ENCODE measurements at places on chromosomes 3 and 15.

GRCh38 chr3:119829420-119829819 lies 47.5 kb downstream of the NR1I2 start:
- DNase-seq = no peak
- no peak overlapping the region for H3K4me3 ChIP-seq
- no peak overlapping the region for H3K27ac ChIP-seq
- H3K27me3 ChIP-seq = no peaks in the 10 kb centered on the region

DNA sequence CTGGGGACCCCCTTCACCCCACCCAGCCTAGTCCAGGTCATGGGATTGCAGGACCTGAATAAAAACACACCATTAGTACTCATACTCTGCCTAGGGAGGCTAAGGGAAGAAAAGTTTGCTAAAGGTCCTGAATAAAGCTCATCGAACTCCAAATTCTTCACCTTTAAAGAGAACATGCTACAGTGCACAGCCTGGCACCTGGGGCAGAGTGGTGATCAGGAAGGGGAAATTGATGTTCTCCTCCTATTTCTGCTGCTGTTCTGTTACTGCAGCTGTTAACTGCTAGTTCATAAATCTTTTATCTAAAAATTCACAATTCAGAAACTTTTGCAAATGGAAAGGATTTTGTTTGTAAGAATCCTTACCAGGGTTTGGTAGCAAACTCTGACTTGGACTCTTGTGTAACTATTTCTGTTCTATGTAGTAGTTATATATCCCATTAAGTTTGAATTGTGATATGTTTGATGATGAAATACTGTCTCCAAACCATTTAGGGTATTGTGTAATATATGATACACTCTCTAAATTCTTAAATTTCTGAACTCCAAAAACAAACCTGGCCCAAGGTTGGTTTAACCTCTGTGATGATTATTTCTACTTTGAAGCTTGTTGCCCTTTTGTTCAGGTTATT lies 27.9 kb downstream of the MCTP2 start:
- no peaks in the 10 kb centered on the region for H3K36me3 ChIP-seq
- no peaks in the 10 kb centered on the region for H3K4me1 ChIP-seq
- no peak overlapping the region for H3K27ac ChIP-seq
- no peaks in the 10 kb centered on the region for H3K27me3 ChIP-seq

DNA sequence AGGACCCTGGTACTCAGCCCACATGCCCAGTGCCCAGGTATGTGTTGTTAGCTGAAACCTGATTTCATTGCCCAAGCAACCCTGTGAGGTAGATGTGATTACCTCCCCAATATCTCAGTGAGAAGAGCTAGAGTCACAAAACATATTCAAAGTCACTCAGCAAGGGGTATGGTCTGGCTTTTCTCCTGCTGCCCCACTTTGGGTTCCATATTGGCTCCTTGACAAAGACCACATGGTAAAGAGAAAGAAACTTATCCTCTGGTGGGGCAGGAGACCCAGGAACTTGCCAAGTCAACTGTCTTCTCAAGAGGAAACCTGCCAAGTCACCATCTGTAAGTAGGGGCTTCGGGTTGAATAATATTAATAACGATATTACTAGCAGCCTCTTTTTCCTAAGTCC lies 148.3 kb upstream of the LMCD1 start:
- no peak for DNase-seq
- no peaks in the 10 kb centered on the region for H3K36me3 ChIP-seq
- no peak overlapping the region for H3K27ac ChIP-seq
- H3K27me3 ChIP-seq = no peaks in the 10 kb centered on the region
- no peak overlapping the region for H3K4me3 ChIP-seq
- H3K4me1 ChIP-seq = peaks cover 16% of the 10 kb centered on the region

DNA sequence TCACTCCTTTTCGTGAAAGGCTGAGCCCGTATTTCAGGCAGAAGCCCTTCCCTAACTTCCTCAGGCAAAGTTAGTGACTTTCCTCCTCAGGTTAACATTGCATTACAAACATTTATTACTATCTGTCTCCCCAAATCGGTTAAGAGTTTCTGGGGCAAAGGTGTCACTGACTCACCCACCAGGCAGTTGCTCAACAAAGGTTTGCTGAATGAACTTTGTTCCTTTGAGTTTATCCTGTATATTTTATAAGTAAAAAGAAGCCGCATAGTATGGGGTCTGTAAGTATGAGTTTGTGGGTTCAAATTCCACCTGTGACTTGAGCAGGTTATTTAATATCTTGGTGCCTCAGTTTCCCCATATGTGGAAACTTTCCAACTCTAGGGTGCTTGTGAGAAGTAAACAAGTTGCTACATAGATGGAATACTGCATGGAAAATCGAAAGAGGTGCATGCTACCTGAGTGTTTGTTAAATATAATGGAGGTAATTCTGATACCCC lies 177.7 kb downstream of the THRB start:
- no peaks in the 10 kb centered on the region for H3K36me3 ChIP-seq
- no peaks in the 10 kb centered on the region for H3K27me3 ChIP-seq
- no peaks in the 10 kb centered on the region for H3K4me1 ChIP-seq
- H3K4me3 ChIP-seq = no peak overlapping the region
- no peak overlapping the region for H3K27ac ChIP-seq

DNA sequence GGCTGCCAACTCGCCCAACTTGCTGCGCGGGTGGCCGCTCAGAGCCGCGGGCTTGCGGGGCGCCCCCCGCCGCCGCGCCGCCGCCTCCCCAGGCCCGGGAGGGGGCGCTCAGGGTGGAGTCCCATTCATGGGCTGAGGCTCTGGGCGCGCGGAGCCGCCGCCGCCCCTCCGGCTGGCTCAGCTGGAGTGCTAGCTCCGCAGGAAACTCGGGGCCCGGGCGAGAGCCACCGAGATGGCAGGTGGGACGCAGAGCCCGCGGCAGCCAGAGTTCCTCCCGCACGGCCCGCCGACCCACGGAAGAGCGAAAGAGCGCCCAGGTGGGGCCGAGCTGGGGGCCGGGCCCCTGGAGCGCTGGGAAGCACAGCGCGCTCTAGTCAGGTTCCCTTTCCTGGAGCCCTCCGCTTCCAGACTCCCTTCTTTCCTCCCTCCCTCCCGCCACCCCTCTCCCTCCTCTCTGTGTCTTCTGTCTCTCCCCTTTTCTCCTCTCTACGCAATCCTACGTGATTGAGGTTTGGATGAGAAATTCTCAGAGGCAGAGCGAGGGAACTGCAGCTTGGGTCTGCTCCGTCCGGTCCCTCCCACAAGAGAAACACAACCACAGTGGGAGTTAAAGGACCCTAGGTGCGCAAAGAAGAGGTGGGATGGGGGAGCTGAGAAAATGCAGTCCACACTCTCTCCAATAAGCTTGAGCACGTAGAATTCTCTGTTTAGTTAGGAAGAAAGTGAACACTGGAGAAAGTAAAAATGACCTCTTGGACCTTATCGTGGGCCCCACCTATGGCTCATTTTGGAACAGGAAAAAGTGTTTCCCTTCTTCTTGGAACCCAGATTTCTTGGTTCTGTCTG lies 317.3 kb downstream of the FGF12 start:
- H3K4me3 ChIP-seq = no peak overlapping the region
- no peak for DNase-seq
- peaks cover 27% of the 10 kb centered on the region for H3K27me3 ChIP-seq
- no peaks in the 10 kb centered on the region for H3K36me3 ChIP-seq
- no peaks in the 10 kb centered on the region for H3K4me1 ChIP-seq
- no peak overlapping the region for H3K27ac ChIP-seq

- H3K36me3 ChIP-seq = no peaks in the 10 kb centered on the region
- no peaks in the 10 kb centered on the region for H3K27me3 ChIP-seq
- no peak overlapping the region for H3K4me3 ChIP-seq
- no peak overlapping the region for H3K27ac ChIP-seq
Measured at GRCh38 chr15:83322061-83322460, 37.6 kb upstream of the BNC1 start.

DNA sequence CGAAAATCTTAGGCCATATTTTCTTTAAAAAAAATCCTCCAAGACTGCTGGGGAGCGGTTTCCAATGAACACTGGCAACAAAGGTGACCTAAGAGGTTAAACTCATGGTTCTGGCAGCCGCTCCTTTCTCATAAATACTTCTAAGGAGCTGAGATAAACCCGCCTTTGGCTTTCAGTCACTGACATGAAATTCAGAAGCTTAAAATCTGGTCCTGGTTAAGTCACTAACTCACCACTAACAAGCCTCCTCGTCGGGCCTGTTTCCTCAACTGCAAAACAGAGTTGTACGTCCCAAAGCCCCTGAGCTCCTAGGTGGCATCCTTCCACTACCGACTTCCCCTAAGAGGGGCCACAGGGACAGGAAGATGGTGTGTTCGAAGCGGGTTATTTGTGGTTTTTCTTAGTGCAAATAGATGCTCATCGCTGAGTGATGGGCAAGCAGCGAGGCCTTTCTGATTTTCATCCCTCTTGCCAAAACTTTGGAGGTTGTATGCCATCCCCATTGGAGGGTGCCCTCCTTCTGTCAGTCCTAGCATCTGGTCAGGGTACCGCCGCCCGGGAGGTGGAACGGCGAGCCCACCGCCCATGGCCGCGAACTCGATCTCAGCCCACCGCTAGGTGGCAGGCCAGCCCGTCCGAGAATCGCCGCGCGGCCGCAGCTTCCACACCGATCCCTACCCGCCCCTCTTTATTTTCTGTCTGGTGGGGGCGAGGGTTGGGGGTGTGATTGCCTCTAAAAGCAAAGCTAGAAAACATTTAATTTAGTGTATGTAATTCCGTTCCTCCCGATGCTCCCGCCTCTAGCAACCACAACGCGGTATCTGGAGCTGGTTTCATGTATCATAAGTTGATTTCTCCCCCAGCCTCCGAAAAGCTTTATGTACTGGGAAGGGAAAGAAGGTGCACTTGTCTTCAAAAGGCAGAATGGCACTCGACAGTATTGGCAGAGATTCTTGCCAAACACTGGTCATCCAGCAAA lies 4.6 kb downstream of the BCL6 start:
- peaks cover 17% of the 10 kb centered on the region for H3K4me1 ChIP-seq
- H3K27me3 ChIP-seq = no peaks in the 10 kb centered on the region
- peak overlapping the region; percentile 98 for H3K27ac ChIP-seq

DNA sequence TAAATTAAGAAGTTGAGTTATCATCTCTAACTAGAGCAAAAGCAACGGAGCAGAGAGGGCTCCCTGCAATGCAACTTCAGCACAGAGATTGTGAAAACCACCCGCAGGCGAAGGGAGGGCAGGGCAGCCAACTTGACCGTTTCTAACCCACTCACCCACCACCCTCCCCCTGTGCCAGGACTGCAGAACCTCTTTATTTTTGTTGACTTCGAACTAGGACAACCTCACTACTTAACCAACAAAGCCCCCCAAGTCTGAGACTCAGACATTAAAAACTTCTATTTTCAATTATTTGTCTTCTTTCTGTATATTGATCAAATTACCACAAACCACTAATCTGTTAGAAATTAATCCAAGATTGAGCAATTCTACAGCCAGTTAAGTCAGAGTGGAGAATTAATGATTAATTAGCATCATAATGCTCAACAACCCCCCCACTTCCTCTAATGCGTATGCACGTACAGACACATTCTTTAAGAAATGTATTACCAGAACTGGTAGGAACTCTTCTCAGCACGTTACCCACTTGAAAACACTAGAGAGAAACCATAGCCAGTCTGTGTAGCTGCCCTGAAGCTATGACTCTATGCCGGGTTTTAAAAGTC lies 2.0 kb downstream of the MGLL start:
- H3K36me3 ChIP-seq = no peaks in the 10 kb centered on the region
- peaks cover 9% of the 10 kb centered on the region for H3K4me1 ChIP-seq
- H3K27me3 ChIP-seq = no peaks in the 10 kb centered on the region
- no peak for DNase-seq
- H3K27ac ChIP-seq = no peak overlapping the region

DNA sequence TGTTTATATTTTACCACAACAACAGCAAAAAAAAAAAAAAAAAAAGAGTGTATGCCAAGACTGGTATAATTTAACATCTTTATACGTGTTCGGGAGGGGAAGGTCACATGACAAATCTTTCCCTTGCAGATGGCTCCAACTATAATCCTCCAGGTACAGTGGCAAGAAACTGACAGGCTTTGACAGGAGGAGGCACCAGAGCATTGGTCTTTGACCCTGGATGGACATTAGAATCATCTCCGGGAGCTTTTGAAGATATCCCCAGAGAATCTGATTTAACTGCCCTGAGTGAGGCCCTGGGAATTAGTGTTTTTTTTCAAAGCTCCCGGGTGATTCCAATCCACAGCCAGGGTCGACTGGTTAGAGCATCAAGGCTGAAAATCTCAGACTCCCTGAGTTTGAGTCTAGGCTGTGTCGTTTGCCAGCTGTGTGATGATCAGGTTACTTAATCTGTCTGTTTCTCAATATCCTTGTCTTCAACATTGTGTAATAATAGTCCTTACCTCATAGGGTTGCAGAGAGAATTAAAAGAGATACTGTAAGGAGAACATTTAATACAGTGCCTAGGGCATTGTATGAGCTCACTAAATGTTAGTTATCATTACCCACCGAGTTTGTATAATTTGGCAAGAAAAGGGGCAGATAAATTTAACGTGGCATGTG lies 8.9 kb upstream of the SEMA5B start:
- no peak overlapping the region for H3K27ac ChIP-seq
- H3K27me3 ChIP-seq = peaks cover 12% of the 10 kb centered on the region
- H3K4me1 ChIP-seq = no peaks in the 10 kb centered on the region
- no peak for DNase-seq
- no peaks in the 10 kb centered on the region for H3K36me3 ChIP-seq
- H3K4me3 ChIP-seq = no peak overlapping the region

DNA sequence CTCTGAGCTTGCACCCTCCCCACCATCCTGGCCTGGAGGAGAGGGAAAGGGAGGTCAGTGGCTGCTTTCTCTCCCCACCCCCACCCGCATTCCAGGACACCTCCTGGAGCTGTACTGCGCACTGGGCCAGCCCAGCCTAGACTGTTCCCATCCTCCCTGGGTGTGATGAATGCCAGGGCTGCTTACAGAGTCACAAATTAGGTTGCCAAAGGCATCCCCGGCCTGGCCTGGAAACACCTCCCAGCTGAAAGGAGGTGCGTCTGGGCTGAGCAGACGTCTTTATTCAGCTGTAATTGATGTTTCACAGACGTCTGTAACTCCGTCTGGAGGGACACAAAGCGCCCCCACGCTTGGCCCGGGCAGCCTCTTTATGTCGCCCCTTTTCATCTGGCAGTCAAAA lies 47.6 kb downstream of the RHCG start:
- no peak overlapping the region for H3K27ac ChIP-seq
- H3K27me3 ChIP-seq = peaks cover 53% of the 10 kb centered on the region
- no peaks in the 10 kb centered on the region for H3K4me1 ChIP-seq
- no peak for DNase-seq

DNA sequence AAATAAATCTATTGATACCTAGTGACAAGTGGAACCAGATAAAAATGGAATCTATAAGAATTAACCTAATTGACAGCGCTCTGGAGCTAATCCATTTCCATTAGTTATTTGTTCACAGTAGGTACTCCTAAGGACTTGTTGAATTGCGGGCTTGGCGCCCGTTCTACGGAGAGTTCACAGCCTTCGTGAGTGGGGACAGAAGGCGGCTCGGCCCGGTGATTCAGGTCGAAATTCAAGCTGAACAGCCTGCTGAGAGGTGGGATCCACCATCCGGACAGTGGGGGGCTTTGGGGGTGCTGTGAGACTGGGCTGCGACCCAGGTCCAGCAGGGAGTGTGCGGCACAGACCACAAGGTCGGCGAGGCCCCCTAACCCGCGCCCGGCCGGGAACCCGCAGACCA lies 779 bp upstream of the CTNNB1 start:
- H3K4me1 ChIP-seq = peaks cover 33% of the 10 kb centered on the region
- no peaks in the 10 kb centered on the region for H3K36me3 ChIP-seq
- peak; percentile 6 for DNase-seq

All from T-cell (primary cell).